ENCODE measurements at places on chromosomes 6 and 20.
A peak's percentile ranks its signal among the peaks of the same experiment; 100 is the strongest.

DNA sequence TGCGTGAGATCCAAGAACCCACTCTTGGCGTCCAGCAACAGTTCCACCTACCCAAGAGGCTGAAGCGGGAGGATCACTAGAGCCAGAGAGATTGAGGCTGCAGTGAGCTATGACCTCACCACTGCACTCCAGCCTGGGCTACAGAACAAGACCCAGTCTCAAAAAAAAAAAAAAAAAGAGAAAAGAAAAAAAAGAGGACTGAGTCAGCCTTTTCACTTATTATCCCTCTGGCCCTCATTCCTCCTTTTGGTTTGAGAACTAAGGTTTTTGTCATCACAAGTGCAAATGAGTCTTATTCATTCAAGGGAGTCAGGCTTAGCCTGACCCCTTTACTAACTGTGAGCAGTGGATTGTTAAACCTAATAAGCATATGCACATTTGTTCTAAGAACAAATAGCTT lies 37.9 kb upstream of the JARID2 start:
- DNase-seq = peak; percentile 81

GRCh38 chr6:115914098-115914497 lies 146.6 kb downstream of the FRK start:
- DNase-seq = no peak

DNA sequence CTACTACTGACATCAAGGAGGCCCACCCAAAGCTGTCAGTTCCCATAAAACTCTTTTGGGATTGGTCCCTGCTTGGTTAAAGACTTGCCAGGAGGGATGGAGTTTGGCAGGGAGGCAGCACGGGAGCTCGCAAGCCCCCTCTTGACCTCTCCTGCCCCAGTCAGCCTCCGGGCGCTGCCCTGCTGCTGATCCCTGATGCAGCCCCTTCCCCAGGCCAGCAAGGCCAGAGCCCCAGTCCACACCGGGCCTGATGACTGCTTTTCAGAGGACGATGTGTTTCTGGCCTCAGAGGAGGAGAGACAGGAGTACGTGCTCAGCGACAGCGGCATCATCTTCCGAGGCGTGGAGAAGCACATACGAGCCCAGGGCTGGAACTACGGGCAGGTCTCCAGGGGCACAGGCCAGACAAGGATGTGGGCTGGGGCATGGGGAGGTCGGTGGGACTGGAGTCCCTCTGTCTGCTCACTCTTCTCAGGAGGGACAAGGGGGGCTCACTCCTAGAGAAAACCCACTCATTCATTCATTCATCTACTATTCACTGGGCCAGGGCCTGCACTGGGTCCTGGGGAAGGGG lies 15.6 kb downstream of the TGM6 start:
- no peak for DNase-seq

GRCh38 chr6:111210194-111210728 lies 123.0 kb downstream of the SLC16A10 start:
- peak; percentile 64 for DNase-seq

GRCh38 chr6:159074876-159075275 lies 30.1 kb upstream of the TAGAP start:
- no peak for DNase-seq

- DNase-seq = peak; percentile 4
These were observed 456.8 kb downstream of the MAFB start for GRCh38 chr20:40232273-40232672.

DNA sequence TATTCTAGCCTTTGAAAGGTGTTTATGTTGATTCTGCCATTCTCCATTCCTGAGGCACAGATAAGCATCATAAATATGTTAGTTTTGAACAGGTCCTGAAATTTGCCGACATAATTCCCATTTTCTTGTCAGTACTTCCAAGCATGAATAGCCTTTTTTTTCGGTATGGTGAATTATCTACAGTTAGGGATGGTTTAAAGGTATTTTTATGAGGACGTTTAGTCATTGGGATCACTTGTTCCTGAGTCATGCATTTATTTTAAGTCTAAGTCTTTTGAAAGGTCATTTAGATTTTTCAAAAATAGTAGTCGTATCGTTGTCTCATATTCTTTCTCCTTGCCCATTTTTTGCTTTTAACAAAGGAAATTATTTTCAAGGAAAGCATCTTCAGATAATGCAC lies 98.7 kb downstream of the PHACTR3 start:
- DNase-seq = no peak

DNA sequence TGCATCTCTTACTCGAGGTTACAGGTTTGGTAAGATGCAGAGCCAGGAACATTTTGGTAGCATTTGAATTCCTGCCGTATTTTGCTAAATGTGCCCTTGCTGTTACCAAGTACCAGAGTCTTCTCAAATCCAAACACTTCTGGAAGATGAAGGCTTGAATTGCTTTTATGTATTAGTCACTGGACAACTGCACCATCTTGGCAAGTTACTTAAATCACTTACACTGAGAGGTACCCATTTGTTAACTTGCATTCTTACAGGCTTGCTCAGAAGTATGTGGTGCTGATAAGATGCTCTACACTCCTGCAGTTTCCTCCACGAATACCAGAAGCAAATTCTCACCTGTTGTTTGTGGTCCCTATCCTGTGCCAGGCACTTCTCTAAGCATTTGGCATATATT lies 12.7 kb downstream of the IL22RA2 start:
- DNase-seq = peak; percentile 33

DNA sequence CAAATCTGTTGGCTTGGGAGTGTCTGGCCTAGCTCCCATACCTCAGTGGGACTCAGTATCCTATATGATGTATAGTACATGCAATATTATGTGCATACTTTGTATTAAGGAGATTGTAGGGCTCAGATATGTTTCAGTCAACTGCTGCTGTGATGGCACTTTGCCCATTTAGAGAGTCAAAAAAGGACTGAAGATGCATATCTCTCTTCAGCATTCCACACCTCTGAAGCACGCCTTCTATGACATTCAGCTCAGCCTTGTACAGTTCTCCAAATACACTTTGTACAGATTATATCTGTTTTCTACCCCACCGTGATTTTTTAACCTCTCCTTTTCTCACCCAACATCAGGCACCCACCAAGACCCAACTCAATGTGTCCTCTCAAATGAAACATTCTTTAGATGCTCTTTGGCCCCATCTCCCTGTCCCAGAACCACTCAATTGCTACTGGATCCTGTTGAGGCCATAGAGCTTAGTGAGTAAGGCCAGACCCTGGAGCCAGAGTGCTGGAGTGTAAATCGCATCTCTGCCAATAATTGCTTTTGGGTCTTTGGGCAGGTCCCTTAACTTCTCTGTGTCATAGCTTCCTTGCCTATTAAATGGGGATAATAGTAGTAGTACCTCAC lies 15.6 kb downstream of the ENPP1 start:
- DNase-seq = no peak

GRCh38 chr6:135093578-135093977 lies 39.0 kb upstream of the HBS1L start:
- no peak for DNase-seq

DNA sequence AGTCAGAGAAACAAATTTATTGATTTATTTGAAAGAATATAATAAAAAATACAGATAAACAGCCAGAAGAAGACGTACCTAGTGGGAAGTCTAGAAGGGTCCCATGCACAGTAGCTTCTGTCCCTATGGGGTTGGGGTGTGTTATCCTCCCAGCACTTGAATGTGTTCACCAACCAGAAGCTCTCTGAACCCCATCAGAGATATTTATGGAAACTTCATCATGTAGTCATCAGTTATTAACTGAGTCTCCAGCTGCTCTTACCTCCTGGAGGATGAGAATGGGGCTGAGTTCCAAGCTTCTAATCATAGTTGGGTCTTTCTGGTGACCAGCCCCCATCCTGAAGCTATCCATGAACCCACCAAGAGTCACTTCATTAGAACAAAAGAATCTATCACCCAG lies 15.4 kb upstream of the USP45 start:
- no peak for DNase-seq

All from fibroblast of mammary gland (primary cell).